ENCODE measurements at places on chromosomes 2 and 18. TPM values are rescaled to one million over a fixed set of nuclear protein-coding genes. Genes with fewer than 3 reads are reported as not detected.

The ANKRD62 gene
- total RNA-seq = not detected

The KYNU gene
- 242 TPM for total RNA-seq

The VWA3B gene
- total RNA-seq = not detected

The CFAP65 gene
- total RNA-seq = 0.16 TPM
